ENCODE measurements at places on chromosomes 16 and 17.

DNA sequence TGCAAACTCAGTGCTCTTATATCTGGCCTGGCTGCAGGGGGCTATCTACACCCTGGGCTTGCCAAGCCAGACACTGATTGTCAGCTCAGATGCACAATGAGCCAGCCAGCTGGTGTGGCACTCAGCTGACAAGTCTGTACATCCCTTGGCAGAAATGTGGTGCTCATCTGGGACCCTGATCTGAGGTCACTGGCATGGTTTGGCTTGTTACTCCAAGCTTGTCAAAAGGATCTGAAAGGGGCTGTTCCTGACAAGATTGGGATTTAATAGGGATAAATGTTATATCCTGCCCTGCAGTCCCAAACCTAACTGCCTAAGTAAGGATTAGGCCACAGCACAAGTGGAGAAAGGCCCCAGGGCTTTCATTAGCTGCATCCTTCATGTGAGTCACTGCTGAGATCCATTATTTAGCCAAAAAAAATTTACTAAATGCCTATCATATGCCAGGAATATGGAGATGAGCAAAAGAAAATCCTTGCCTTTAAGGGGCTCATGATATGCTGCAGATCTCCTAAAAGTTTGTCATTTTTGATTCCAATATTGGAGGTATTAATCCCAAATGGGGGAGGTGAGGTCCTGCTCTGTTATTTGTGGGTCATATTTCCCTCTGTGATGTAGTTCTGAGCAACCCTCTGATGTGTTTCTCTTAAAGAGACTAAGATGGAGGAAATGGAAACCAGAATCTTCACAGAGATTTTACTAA is 6.3 kb downstream of the SLC6A2 start:
- H3K27ac ChIP-seq: no peak overlapping the region
- H3K4me1 ChIP-seq: no peaks in the 10 kb centered on the region
- peaks cover 28% of the 10 kb centered on the region for H3K27me3 ChIP-seq
- no peak overlapping the region for H3K4me3 ChIP-seq

DNA sequence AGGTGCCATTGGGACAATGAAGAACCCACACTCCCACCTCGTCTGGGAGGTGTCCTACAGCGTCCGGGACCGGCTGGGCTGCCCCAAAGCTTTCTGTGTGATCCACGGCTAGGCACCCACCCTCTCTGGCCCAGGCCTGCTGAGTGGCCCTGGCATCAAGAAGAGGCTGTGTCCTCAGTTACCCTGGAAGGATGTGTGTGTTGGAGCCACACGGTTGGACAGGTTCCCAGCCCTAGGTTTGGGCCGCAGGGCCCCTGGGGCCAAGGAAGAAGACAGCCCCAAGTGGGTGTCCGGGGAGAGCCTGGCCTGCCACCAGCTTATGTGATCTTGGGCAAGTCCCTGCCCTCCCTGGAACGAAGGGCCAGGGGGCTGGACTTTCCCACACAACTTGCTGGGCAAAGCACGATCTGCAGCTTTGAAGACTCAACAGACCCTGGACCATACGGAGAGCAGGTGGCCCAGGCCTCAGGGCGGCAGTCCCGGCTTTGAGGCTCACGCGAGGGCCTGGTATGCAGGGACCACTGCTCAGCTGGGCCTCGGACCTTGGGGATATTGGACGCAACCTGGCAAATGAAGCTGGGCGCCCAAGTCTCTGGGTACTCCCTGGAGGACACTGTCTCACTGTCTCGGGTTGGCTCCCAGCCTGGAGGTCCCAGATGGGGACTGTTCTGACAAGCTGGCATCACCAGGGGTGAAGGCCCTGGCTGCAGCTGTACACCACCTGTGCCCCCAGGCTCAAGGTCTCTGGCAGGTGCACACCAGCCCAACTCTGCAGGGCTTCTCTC is 17.5 kb downstream of the MYBBP1A start:
- H3K4me1 ChIP-seq: no peaks in the 10 kb centered on the region
- DNase-seq: no peak
- no peak overlapping the region for H3K4me3 ChIP-seq

DNA sequence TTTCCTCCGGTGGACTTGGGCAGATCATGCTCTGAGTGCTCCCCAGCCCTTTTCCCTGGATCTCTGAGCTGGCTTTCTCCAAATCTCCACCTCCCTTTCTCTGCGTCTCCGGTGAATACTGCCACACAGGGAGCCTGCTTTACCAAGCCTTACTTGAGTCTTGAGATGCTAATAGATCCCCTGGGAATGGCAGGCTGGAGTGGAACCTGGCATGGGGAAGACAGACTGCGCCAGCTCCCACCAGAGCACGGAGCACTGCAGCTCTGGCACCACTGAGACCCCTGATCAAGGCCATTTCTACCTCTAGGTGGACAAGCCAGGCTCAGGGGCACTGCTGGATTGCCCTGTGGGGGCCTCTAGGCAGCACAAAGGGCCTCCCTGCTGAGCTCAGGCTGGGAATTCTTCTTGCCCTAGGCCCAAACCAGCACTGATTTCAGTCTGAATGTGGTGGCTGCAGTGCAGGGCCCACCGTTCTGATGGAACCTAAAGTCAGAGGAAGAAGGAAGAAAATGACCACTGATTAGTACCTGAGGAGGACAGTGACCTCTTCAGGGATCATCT is 74.3 kb upstream of the CRHR1 start:
- H3K4me3 ChIP-seq: no peak overlapping the region
- no peak overlapping the region for H3K27ac ChIP-seq
- no peaks in the 10 kb centered on the region for H3K27me3 ChIP-seq
- H3K36me3 ChIP-seq: no peaks in the 10 kb centered on the region

DNA sequence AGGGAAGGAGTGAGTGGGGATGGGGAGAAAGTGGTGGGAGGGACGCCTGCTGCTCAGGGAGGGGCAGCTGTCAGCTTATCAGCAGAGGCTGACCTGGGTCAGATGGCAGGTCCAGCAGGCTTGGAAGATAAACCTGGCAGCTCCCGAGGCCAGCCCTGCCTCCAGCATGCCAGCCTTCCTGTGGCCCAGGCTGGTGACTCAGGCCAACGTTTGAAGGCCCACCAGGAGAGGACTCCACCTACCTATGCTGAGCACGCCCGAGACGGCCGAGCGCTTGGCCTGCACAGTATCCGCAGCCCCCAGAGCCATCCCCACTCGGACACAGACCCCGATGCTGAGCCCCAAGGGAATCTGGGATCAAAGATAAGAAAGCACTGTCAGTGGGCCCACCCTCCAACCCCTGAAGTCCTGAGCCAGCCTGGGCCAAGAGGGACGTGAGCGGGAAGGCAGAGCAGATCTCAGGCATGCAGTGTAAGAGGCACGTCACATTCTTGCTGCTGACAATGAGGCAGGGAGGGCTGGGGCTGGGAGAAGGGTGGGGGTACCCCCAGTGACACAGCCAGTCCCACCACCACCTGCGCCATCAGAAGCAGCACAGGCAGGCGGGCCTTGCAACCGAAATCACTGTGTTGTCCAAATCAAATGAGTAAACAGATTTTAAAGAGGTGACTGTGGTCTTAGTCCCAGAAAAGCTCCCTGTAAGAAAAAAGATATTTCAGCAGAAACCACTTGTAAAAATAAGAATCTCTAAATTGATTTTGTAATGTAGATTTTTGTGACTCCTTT is 12.4 kb downstream of the SLC47A2 start:
- no peaks in the 10 kb centered on the region for H3K4me1 ChIP-seq
- no peak overlapping the region for H3K4me3 ChIP-seq
- DNase-seq: no peak
- no peak overlapping the region for H3K27ac ChIP-seq
- H3K36me3 ChIP-seq: no peaks in the 10 kb centered on the region

- H3K4me3 ChIP-seq: peak overlapping the region; percentile 71
- H3K4me1 ChIP-seq: peaks cover 4% of the 10 kb centered on the region
- peaks cover 3% of the 10 kb centered on the region for H3K27me3 ChIP-seq
- peaks cover 7% of the 10 kb centered on the region for H3K36me3 ChIP-seq
Observed at GRCh38 chr16:89700649-89701424, 668 bp downstream of the SPATA2L start.

DNA sequence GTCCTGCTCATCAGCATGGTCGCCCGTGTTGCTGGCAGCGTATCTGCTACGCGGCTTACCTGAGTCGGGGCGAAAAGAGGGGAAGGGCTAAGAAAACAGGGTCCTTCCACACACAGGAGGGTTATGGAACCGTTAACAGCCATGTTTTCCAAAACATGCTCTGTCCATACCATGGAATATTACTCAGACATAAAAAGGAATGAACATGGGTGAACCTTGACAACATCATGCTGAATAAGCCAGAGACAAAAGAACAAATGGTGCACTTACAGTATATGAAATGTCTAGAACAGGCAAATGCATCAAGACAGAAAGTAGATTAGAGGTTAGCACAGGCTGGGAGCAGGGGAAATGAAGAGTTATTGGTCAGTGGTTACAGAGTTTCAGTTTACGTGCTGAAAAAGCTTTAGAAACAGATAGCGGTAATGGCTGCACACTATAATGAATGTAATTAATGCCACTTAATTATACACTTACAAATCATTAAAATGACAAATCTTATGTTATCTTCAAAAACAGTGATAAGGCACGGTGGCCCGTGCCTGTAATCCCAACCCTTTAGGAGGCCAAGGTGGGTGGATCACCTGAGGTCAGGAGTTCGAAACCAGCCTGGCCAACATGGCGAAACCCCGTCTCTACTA is 7.8 kb downstream of the NPRL3 start:
- H3K4me1 ChIP-seq: peaks cover 6% of the 10 kb centered on the region
- H3K27me3 ChIP-seq: no peaks in the 10 kb centered on the region
- no peak for DNase-seq
- H3K27ac ChIP-seq: no peak overlapping the region

All from T-cell (primary cell).